ENCODE measurements at places on chromosomes 7 and 10. TPM values are rescaled to one million over a fixed set of nuclear protein-coding genes. Genes with fewer than 3 reads are reported as not detected.

The SLC16A12 gene
- total RNA-seq = 0.22 TPM

The LIPM gene
- total RNA-seq = not detected

GRCh38 chr7:102211590-102212550 lies 74.8 kb upstream of the SH2B2 start:
- DNase-seq = no peak

GRCh38 chr10:103188853-103189252 lies 4.2 kb downstream of the NT5C2 start:
- no peak for DNase-seq

- DNase-seq = no peak
Measured at GRCh38 chr10:131928248-131929095, 27.7 kb downstream of the PPP2R2D start.

GRCh38 chr7:18400275-18400674 lies 95.3 kb upstream of the HDAC9 start:
- DNase-seq = no peak

DNA sequence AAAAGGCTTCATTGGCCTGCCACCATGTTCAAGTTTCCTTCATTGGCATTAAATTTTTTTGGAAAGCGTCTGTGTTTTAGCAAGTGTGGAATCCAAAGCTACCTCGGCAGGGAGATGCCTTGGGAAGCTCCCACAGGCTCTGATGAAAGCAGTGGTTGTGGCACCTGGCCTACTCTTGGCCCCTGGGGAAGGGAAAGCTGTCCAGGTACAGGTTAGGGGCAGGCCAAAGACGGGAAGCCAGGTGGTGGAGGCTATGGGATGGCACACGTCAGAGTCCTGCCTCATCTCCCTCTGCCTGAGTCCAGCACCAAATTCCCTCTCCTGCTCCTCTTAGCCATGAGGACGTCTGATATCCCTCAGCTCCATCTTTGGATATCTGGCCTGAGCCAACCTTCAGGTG lies 49.7 kb downstream of the C10orf120 start:
- DNase-seq = peak; percentile 20

DNA sequence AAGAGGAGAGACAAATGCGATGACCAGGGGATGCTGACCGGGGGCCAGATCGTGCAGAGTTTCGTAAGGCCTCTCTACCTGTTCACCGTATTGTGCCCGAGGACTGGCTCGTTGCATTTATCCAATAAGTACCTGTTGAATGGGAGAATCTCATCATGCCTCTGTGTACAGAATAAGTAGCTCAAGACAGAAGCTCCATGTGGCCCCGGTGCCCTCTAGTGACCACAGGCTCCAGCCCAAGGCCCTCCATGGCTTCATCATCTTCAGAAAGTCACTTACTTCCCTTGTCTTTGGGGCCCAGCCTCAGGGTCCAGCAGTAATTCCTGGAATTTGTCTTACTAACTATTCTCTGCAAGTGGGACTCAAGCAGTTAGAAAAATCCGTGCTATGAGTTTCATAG lies 151.0 kb downstream of the CHN2 start:
- DNase-seq = no peak

Data from mesenteric fat pad (tissue), 1 donor.